ENCODE measurements at places on chromosomes 4 and X. TPM values are rescaled to one million over a fixed set of nuclear protein-coding genes. Genes with fewer than 3 reads are reported as not detected.

The CYBB gene
- not detected for total RNA-seq

The WDR44 gene
- total RNA-seq = 21.7 TPM

The GJB1 gene
- not detected for total RNA-seq

The TRIM60 gene
- total RNA-seq = not detected

The TSPAN5 gene
- total RNA-seq = 3.0 TPM

The POLA1 gene
- 20.0 TPM for total RNA-seq

The TFDP3 gene
- total RNA-seq = not detected

The EFNB1 gene
- 8.2 TPM for total RNA-seq

The HS6ST2 gene
- total RNA-seq = 39.1 TPM

The GAGE2A gene
- not detected for total RNA-seq

The MAGT1 gene
- 90.5 TPM for total RNA-seq

The PASD1 gene
- not detected for total RNA-seq

The F9 gene
- total RNA-seq = not detected

Data from NCI-H460 (cell line).